NCI-H510A treated with DMSO at 0.1 percent for 48 hours (cell line): ENCODE measurements at places on chromosomes 2 and 18.

GRCh38 chr2:69464575-69464974, 27.3 kb upstream of the NFU1 start:
- DNase-seq, result no peak

DNA sequence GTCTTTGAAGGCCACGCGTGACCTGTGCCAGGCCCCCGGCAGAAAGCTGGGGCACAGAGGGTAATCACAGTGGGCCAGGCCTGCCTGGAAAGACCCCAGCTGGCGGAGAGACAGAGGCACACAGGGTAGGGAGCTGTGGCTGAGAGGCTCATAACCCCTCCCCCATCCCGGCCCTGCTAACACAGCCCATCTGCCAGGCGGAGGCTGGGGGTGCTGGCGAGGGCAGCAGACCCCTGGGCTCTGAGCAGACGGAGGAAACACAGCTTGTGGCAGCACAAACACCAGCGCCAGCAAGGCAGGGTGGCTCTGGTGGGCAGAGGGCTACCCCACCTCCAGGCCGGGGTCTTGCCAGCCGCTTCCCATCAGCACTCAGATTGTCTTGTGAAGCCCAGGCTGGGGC, 19.0 kb downstream of the HS6ST1 start:
- no peak for DNase-seq

GRCh38 chr2:18149660-18150246, 271.3 kb downstream of the KCNS3 start:
- DNase-seq, result peak; percentile 65

DNA sequence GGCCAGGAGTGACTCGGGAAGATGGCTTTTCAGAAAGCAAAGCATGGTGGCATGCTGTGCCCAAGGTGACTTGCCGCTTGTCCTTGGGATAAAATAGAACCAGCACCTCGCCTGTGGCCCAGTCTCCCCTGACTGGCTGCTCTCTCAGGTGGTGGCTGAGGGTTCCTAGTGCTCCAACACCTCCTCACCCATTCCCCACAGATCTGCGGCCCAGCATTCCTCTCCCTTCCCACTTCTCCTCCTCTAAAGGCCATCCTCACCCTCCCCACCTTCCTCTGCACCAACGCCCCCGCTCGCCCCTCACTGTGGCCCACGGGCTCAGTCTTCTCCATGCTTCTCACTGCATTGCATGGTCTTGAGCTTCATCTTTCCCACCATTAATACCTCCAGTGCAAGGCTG, 132.4 kb downstream of the PXDN start:
- DNase-seq, result no peak

DNA sequence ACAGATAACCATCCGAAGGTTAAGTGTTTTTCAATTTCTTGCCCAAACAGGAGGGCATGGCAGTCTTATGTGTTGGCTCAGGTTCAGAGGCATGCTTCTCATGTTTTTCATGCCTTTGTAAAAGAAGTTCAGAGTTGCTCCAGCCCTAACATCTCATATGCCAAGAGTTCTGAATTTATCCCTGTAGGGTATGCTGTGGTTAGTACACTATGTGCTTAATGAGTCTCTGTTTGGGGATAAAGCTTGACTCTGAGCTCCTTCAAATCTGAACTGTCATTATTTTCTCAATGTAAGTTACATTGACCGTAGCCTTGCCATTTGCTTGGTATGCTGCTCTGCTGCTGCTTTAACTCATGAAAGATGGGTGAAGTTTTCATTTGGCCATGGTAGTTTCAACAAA, 67.9 kb upstream of the PNPT1 start:
- no peak for DNase-seq

DNA sequence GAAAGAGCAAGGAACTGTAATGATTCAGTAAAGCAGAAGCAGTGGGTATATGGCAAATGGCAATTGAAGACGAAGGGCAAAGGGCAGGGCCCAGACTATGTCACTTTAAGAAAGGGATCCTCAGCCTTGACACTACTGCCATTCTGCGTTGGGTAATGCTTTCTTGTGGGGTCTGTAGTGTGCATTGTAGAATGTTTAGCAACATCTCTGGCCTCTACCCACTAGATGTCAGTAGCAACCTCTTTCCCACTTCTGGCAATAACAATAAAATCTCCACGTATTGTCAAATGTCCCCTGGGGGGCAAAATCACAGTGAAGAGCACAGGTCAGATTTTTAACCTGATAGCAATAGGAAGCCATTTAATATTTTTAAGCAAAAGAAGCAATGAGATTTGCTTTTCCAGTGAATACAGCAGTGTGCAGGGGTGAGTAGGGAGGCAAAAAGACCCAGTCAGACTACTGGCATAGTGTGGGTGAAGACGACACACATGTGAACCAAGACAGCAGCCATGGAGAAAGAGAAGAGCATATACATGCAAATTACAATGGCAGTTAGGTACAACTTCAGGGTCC, 209.5 kb downstream of the DYM start:
- peak; percentile 3 for DNase-seq

- peak; percentile 32 for DNase-seq
Observed at GRCh38 chr18:3248658-3249359, 1.2 kb downstream of the MYL12A start.

GRCh38 chr2:216015722-216016464, 2.5 kb upstream of the MREG start:
- peak; percentile 74 for DNase-seq

DNA sequence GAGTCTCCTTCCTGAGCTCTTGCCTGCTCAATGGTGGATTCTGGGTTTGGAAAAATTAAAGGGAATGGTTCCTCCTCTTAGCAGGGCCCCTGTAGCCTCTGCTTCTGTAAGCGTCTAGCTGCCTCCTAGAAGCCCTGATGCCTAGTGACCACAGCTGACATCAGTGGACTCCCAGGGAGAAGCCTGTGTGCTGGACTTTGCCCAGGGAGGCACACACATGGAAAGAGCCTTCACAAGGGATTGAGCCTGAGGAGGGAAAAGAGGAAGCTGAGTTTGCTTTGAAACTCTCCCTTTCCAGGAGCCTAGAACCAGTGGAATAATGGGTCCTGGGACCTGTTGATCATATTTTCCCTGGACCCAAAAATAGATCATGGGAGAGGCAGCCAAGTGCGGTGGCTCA, 1.4 kb upstream of the CFAP65 start:
- no peak for DNase-seq
